ENCODE measurements at places on chromosomes 4 and X. TPM values are rescaled to one million over a fixed set of nuclear protein-coding genes. Genes with fewer than 3 reads are reported as not detected.

DNA sequence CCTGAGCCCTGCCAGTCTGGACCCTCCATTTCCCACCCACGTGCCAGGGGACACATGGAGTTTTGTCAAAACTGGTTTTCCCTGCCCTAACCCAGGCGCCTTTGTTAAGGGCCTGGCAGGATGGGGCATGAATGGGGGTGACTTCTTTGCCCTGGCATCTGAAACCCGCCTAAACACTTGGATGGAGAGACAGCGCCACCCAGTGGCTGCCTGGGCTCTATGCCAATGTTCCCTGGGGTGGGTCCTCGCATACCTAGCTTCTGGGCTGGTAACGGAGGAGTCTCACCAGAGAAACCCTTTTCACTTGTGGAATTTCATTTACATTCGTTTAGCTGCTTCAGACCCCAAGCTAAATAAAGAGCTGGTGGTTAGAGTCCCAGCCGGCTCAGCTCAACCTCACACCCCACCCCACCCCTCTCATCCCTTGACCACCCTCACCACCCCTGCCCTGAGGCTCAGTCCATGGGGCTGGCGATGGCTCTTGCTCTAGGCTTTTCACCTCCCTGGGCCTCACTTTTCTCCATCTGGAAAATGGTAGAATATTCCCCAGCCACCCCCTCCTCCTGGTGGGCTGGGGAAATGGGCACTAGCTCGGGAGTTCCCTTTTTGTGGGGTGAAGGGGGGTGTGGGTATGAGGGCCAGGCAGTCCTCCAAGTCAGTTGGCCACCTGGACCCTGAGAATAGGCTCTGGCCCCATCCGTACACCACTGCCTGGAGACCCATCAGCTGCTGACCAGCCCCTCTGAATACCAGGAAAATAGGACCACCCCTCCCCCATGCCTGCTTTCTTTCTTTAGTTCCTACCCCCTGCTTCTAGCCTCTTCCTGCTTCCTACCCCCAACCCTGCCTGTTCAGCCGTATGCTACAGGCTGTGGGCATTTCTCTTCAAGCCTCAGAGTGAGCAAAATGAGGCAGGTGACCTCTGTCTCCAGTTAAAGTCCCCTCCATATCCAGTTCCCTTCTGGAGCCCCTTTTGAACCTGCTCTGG, 57.1 kb upstream of the PJA1 start:
- peak; percentile 45 for DNase-seq

GRCh38 chr4:14277505-14277904, 650.0 kb upstream of the BOD1L1 start:
- DNase-seq, result no peak

DNA sequence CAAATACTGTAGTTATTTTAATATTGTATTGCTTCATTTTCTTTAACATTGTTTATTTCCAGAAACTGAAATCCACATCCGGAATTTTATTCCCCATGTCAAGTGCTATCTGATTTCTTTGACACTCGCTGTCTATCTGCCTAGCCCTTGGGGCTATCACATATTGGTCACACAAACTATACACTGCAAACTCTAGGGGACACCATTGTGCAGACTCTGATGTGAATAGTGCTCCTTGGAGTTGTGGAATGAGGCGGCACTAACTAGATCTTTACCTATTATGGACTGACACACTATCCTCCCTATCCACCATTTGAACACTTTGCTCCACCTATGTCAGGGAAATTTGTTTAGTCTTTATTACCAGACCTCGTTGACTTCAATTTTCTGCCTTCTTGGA, 534.5 kb downstream of the GLUD2 start:
- no peak for DNase-seq

DNA sequence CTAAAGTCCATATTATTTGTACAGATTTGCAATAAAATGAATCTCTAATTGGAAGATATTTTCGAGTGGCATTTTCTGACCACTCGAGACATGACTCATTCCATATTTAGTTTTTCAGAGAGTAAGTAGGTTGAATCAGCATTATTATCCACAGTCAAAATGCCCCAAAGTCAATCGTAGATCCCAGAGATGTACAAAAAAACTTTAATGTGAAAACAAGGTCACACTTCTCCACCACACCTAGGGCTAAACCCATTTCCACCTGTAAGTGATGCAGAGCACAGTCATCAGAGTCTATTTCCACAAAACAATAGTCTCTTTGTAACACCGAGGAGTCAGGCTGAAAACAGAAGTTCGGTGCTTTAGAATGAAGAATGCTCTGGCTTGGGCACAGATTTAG, 117.1 kb upstream of the TENM3 start:
- no peak for DNase-seq

GRCh38 chr4:56200275-56200674, 187.0 kb downstream of the AASDH start:
- DNase-seq, result no peak

DNA sequence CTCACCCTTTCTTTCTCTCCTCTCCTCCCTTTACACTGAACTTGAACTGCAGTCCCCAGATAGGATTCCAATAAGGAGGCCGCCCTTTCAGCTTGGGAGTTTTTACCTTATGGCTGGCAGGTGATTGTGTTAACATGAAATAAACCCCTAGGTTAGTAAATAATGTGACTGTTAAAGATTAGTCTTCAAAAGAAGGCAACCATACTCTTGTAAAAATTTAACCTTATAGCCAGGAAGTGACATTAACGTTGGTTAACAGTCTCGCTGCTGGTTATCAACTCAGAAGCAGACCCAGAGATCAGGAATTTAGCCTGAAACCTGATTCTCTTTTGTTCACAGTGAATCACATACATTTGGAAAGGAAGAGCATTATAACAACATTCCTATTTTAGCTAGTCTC, 15.2 kb downstream of the FHDC1 start:
- DNase-seq, result no peak

- no peak for DNase-seq
Observed at GRCh38 chrX:14913241-14913640, 40.0 kb downstream of the MOSPD2 start.

- DNase-seq, result no peak
Observed at GRCh38 chrX:154026136-154027021, 6.7 kb upstream of the IRAK1 start.

GRCh38 chr4:62806816-62807215, 1602.4 kb downstream of the TECRL start:
- no peak for DNase-seq

DNA sequence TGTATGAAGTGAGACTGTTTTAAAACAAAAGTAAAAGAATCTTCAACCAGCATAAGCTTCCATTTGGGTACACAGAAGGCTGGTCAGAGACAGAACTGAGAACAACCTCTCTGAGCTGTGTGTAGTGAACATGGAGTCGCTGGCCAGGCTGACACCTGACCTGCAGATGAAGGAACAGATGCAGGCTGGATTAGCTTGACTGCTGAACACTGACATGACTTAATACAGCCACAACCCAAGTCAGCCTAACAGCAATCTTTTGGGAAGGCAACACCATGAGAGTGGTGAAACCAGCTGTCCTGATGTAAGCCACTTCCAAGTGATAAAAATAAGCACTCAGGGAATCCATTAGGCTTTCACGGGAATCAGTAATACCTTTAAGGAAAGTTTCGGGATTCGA, 10.1 kb downstream of the SCARB2 start:
- DNase-seq, result no peak

DNA sequence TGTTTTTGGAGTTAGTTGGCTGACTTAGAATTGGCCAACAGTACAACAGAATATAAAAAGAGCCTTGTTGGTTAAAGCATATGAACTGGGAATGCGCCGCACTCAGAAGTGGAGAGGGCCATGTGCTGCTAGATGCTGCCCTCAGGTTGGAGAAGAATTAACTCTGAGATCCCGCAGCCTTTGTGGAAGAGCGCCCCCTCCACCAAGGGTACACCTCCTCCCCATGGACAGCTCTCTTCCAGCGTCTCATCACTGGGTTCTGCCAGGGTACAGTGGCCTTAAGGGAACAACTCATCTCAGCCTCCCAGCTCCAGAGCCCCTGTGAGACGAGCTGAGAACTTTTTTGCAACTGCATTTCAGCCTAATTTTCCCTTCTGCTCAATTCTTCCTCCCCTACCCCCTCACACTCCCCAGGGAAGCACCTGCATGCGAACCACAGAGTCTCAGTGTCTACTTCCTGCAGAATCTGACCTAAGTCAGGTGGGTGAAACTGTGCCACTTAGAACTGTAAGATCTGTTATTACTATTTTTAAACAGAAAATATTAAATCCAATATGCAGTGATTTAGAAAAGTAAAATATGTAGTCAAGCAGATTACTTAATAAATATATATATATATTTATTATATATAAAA, 380.6 kb downstream of the RAB28 start:
- no peak for DNase-seq

Gene NSDHL
- total RNA-seq, result 18.4 TPM

Gene JCHAIN
- 47.0 TPM for total RNA-seq

Gene SLC9A6
- total RNA-seq, result 16.7 TPM

Measured in activated B cell treated with CpG ODN at 0.5 μM for 24 hours (primary cell).